ENCODE measurements at places on chromosomes 5 and 9. TPM values are rescaled to one million over a fixed set of nuclear protein-coding genes. Genes with fewer than 3 reads are reported as not detected.

Gene PSMD5
- 31.4 TPM for total RNA-seq

Gene TTF1
- total RNA-seq: 16.3 TPM

Gene FSD1L
- total RNA-seq: 1.6 TPM

Gene OTULINL
- total RNA-seq: 4.3 TPM

Gene NRG2
- 0.43 TPM for total RNA-seq

Gene REEP2
- total RNA-seq: 9.9 TPM

Gene GMCL2
- not detected for total RNA-seq

Gene TMEM171
- total RNA-seq: 2.8 TPM

Gene ELL2
- 32.0 TPM for total RNA-seq

Measured in epithelial cell of proximal tubule (primary cell).